ENCODE measurements at places on chromosomes 1 and 21. TPM values are rescaled to one million over a fixed set of nuclear protein-coding genes. Genes with fewer than 3 reads are reported as not detected.

The S100B gene
- total RNA-seq = 0.91 TPM

The CFAP74 gene
- total RNA-seq = 9.1 TPM

The FAM3B gene
- total RNA-seq = 19.4 TPM

The S100A3 gene
- total RNA-seq = 0.46 TPM

The BNIPL gene
- 13.2 TPM for total RNA-seq

The TXLNA gene
- total RNA-seq = 70.8 TPM

The GSTM1 gene
- not detected for total RNA-seq

The MANEAL gene
- 11.2 TPM for total RNA-seq

The KCNE2 gene
- total RNA-seq = not detected

The AMIGO1 gene
- total RNA-seq = 13.2 TPM

The OR2T11 gene
- not detected for total RNA-seq

The KRTAP10-12 gene
- not detected for total RNA-seq

The RAB42 gene
- total RNA-seq = 0.34 TPM

The PIGK gene
- 20.4 TPM for total RNA-seq

The GBP4 gene
- total RNA-seq = 6.0 TPM

The C1QB gene
- total RNA-seq = 151 TPM

The OR2L13 gene
- total RNA-seq = not detected

The DYRK3 gene
- 9.7 TPM for total RNA-seq

The TCHH gene
- 0.91 TPM for total RNA-seq

The CTSK gene
- total RNA-seq = 6.6 TPM

The NASP gene
- total RNA-seq = 66.5 TPM

The ARHGAP30 gene
- 3.2 TPM for total RNA-seq

The LEFTY2 gene
- total RNA-seq = 7.9 TPM

The FAM72A gene
- 0.27 TPM for total RNA-seq

The RNF207 gene
- 47.4 TPM for total RNA-seq

The A3GALT2 gene
- total RNA-seq = not detected
